ENCODE measurements at places on chromosomes 3 and 15. TPM values are rescaled to one million over a fixed set of nuclear protein-coding genes. Genes with fewer than 3 reads are reported as not detected.

DNA sequence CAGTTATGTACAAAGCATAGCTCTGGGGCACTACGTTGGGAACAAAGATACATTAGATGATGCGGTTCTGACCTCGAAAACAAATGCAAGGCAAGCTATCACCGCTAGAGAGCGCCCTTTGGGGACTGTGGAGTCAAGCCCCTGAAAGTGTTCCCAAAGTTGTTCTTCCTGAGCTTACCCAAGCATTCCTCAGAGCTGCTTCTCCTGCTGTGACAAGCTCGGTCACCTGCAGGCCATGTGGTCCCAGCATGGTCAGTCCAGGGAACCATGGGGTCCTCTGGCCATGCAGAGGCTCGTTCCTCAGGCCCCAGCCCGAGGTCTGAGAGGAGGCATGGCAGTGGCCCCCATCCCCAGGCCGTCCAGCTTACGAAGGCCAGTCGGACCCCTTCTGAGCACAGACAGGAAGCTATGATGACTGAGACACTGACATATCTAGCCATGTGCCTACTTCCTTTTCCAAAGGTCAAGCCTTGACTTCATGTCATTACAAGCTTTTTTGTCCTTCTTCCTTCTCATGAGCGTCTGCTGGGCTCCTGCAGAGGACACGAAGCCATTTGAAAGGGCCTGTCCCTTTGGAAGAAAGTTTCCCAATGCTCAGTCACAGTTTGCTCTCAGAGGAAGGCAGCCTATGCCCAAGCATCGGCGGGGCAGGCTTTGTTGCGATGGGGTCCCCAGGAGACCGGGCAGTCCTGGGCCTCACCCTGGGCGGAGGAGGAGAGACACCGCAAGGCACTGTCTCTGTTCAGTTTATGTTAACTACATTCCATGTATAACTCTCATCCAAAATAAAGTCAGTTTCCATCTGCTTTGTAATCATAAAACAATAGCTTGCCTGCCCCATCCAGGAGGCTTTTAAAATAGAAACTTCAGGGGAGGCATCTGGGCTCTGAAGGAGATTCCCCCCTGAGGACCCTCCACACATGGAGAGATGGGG lies 79.3 kb downstream of the ATP10A start:
- no peak for DNase-seq

DNA sequence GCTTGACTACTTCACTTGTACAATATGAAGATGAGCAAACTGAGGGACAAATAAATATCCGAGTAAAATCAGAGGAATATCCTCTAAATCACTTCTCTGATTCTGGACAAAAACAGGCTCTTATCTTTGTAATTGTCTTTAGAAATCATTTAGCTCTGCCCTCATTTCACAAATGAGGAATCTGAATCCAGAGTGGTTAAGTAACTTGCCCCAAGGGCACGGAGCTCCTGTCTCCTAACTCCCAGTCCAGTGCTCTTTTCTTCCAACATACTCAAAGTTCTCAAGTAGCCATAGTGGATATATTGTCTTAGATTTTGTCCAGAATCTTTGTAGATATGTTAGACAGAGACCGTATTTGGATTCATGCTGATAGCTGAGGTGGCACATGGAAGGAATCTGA lies 156.0 kb downstream of the TP63 start:
- DNase-seq, result no peak

DNA sequence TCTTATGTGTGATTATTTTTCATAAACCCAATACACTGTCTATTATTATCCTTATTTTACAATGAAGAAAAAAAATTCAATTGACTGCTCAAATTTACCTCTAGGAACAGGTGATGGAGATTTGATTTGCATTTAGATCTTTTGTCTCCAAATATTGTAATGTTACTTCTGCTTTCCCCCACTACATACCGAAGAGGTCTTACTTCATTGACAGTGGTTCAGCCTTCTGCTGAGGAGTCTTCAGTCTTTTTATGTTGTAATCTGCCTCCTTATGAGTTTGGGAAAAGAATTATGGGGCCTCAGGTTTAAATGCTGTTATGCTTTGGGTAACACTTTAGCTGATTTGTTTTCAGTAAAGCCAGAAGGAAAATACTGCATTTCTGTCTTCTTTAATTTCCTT lies 199.5 kb downstream of the LPP start:
- no peak for DNase-seq

DNA sequence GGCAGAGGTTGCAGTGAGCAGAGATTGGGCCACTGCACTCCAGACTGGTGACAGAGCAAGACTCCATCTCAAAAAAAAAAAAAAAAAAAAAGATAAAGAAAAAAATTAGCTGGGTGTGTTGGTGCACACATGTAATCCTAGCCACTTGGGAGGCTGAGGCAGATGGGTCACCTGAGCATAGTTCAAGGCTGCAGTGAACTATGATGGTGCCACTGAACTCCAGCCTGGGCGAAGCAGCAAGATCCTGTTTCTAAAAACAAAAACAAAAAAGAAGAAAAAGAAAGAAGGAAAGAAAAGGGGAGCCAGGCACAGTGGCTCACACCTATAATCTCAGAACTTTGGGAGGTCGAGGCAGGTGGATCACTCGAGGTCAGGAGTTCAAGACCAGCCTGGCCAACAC lies 32.9 kb downstream of the PIK3CB start:
- no peak for DNase-seq

GRCh38 chr15:48604567-48604966 lies 40.9 kb downstream of the FBN1 start:
- DNase-seq, result no peak

The CFAP91 gene
- total RNA-seq, result 0.48 TPM

All from PC-9 (cell line).